ENCODE measurements at places on chromosomes 6 and 20.

- no peak for DNase-seq
Measured at GRCh38 chr20:41453010-41453950, 86.7 kb upstream of the EMILIN3 start.

GRCh38 chr20:41065716-41066115 lies 37.1 kb downstream of the TOP1 start:
- no peak for DNase-seq

DNA sequence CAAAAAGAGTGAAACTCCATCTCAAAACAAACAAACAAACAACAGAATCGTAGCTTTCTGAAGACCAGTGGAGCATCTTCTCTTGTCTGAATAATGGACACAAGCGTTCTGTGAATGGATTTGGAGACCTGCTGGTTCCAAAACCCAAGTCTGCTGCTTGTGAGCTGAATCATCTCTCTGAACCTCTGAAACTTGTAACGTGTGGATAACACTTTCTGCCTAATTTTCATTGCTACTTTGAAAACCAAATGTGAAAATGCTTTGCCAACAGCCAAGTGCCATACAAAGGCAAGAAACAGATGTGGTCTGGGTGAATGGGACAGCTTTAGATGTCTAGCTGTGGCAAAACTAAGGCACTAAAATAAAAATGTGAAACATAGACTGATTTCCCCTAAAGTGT lies 44.3 kb downstream of the PHACTR1 start:
- DNase-seq: no peak

- peak; percentile 73 for DNase-seq
Measured at GRCh38 chr6:33427585-33428223, 7.8 kb downstream of the SYNGAP1 start.

- DNase-seq: no peak
Measured at GRCh38 chr6:137166247-137167098, 7.0 kb downstream of the IL22RA2 start.

DNA sequence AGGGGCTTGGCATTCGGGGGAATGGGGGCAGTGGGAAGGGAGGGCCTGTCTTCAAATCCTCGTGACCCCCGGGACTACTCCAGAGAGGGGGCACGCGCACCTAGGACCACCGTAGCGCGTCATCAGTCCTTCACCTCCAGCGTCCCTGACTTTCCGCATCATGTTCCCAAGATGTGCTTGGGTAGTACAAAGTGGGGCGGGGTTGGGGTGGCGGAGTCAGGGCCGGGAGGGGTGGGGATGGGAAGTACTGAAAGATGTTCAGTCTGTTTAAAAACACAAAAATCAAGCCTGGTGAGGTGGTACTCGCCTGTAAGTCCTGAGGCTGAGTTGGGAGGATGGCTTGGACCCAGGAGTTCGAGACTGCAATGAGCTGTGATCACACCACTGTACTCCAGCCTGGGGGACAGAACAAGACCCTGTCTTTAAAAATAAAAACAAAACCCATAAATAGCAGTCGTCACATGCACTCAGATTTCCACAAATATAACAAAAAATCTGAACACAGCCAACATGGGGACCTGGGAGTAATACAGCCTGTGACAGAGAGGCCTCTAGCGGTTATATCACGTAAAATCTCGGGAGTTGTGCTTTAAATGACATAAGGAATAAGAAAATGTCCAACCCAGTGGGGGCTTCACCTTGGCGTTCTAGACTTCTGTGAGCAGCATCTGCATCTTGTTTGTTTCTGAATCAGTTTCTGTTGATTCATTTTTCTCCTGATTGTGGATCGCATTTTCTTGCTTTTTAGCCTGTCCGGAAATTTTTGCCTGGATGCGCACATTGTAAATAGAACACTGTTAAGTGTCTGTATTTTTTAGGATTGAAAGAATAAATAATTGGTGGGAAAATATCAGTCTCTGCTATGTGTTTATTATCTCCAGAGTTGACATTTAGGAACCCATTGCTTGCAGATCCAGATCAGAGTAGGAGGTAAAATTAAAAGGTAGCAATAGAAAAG lies 698 bp upstream of the LRP11 start:
- peak; percentile 92 for DNase-seq

- DNase-seq: no peak
Measured at GRCh38 chr6:11463398-11463780, 74.2 kb upstream of the TMEM170B start.

GRCh38 chr6:3314176-3314575 lies 55.4 kb downstream of the PSMG4 start:
- DNase-seq: no peak

- peak; percentile 63 for DNase-seq
Measured at GRCh38 chr20:17557675-17558006, 12.2 kb upstream of the DSTN start.

- no peak for DNase-seq
Measured at GRCh38 chr6:72559067-72559466, 62.8 kb upstream of the KCNQ5 start.

GRCh38 chr6:44675449-44675848 lies 287.9 kb downstream of the CDC5L start:
- no peak for DNase-seq

- no peak for DNase-seq
Measured at GRCh38 chr20:53517146-53517545, 76.5 kb downstream of the ZNF217 start.

- peak; percentile 13 for DNase-seq
Measured at GRCh38 chr6:28941684-28942448, 18.1 kb upstream of the TRIM27 start.

DNA sequence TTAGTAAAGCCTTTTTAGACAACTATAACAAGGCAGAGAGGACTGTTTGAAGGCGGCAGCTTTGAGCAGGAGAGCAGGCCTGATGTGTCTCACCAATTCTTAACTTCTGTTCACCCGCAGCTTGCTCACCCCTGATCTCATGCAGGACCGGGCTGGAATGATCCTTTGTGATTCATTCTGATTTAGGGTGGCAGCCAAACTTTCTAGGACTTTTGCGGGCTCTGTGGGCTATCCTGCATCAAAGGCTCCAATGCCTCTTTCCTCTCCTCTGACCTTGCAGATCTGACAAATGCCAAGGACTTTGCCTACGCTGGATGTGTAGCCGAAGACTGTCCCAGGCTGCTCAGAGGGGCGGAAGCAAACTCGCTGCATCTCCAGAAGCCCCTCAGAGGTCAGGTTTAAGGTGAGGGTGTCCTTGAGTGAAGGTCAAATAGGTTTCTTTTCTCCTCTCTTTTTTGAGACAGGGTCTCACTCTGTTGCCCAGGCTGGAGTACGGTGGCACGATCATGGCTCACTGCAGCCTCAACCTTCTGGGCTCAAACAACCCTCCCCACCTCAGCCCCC lies 72.3 kb downstream of the VEGFA start:
- DNase-seq: peak; percentile 22

- DNase-seq: no peak
Measured at GRCh38 chr6:155887421-155887820, 431.8 kb upstream of the NOX3 start.

- no peak for DNase-seq
Measured at GRCh38 chr6:74117113-74117512, 421.1 kb downstream of the CD109 start.

GRCh38 chr6:80967609-80968008 lies 784.9 kb downstream of the TENT5A start:
- no peak for DNase-seq

DNA sequence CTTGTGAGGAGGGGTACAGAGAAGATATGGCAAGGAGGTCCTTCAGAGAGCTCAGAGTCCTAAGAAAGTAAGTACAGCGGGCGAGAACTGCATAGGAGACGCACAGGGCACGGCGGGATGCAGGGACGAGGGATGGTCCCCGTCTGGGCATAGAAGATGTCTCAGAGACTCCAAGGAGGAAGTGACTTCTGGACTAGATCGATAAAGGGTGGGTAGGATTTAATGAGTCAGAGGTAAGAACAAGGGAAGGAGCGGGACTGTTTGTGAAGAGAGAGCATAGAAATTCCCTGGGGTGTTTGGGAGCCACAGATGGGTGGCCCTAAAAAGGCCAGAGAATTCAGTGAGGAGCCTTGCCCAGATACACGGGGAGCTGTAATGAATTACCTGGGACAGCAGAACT lies 69.1 kb downstream of the FAM120B start:
- DNase-seq: no peak

DNA sequence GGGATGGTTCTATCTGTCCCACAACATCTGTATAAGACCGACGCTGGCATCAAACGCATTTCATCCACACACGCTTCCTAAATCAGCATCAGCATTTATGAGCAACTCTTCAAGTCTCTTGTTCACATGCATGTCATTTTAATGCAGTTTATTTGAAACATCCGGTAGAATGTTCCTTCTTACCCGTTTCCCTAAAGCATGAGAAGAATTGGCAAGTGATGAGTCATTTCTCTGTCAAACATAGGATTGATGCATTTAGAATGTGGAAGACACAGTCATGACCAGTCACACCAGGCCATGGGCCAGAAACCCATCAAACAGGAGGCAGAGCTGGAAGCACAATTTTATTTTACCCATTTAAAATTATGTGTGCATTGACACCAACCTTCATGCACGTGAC lies 122.8 kb downstream of the UST start:
- DNase-seq: peak; percentile 74

DNA sequence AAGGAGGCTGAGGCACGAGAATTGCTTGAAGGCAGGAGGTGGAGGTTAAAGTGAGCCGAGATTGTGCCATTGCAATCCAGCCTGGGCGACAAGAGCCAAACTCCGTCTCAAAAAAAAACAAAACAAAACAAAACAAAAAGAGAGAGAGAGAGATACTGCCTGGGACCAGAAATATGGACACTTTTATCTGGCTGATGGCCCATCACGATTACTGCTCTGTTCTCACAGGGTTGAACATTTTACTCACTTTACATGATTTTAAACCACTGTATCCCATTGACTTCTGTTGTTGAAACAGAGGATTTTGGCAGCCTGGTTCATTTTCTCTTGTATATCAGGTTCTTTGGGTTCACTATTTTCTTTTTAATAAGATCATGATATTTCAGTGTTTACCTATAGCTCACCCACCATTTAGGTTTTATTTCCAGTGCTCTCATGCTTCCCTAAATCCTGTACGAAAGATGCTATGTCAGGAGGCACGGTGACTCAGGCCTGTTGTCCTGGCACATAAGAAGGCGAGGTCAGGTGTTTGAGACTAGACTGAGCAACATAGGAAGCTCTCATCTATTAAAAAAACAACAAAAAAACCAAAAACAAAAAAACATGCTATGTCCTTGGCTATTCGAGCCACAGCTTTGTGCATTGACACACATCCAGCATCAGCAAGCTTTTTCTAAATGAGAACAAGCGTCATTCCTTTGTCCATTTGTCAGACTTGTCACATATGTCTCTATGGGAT lies 34.5 kb upstream of the RREB1 start:
- DNase-seq: no peak

GRCh38 chr20:4014031-4014474 lies 1.3 kb downstream of the RNF24 start:
- peak; percentile 86 for DNase-seq

DNA sequence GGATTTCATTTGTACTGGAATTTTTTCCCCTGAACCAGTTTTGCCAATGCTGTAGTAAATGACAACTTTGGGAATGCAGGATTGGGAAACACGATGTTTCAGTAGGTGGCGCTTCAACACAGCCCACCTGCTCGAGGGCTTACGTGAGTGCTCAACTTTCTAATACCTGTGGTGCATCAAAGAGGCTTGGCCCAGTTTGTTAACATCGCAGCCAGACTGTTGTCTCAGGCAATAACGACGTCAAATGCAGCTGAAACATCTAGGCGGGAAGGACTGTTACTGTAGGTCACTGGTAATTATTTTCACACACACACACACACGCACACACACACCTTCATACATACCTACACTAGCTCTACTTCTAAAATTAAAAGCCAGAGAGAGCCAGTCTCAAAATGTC lies 815.5 kb upstream of the SLC35B3 start:
- peak; percentile 61 for DNase-seq

GRCh38 chr20:8213831-8214587 lies 81.9 kb downstream of the PLCB1 start:
- DNase-seq: no peak

- DNase-seq: no peak
Measured at GRCh38 chr6:108071736-108072276, 2.7 kb downstream of the OSTM1 start.

DNA sequence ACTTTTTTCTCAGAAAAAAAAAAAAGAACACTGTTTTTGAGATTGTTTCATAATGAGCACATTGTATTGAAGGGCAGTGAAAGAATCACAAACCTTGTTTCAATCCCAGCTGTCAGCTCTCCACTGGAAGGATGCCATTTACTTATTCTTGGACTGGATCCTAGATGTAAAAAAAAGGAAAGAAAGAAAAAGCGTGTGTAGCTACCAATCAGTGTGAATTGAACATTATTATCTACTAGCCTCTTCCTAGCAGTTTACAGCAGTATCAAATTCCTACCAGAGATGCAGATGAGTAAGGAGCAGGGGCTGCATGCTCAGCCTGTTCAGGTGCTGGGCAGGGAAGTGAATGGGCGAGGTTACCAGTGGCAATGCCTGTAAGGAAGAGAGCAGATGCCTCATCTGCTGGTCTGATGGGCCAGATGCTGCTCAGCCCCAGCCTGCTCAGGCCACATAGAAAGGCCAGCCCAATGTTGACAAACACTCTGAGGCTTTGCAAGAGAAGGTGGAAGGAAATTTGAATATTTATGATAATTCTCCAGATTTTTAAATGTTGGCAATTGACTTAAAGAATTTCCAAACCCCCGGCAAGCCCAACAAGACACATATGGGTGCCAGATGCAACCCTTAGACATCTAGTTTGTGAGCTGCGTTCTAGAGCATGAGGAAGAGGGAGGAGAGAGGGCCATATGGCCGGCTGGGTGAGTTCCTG lies 189.5 kb downstream of the IBTK start:
- peak; percentile 70 for DNase-seq

All from adipocyte (in vitro differentiated cells).